ENCODE measurements at places on chromosomes 13 and 19.

GRCh38 chr19:29944390-29945012, 2.5 kb downstream of the URI1 start:
- no peak for DNase-seq

DNA sequence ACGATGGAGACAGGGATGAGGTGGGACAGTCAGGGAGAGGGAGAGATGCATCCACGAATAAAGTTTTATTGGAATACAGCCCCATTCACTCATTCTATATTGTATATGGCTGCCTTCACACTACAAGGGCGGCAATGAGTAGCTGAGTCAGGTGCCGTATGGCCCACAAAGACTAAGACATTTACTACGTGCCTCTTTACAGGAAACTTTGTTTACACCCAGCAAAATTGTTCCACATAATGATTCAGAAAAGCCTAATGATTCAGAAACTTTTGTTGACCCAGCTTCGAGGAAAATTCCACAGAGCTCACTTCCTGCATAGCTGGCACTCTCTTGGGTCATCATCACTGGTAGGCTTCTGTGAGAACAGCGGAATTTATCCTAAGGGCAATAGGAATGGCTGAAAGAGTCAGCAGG, 87.3 kb upstream of the PEG3 start:
- DNase-seq: no peak

DNA sequence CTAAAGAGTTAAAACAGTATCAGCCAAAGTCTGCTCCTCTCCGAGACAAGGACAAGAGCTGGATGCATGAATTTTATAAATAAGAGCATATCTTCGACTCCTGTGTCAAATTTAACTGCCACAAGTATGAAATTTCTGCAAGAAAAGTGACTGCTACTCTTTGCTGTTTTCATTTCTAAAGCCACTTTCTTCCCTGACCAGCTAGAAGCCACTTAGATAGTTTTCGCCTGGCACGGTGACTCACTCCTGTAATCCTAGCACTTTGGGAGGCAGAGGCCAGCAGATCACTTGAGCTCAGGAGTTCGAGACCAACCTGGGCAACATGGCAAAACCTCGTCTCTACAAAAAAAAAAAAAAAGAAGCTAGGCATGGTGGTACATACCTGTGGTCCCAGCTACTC, 61.3 kb downstream of the ENOX1 start:
- no peak for DNase-seq

DNA sequence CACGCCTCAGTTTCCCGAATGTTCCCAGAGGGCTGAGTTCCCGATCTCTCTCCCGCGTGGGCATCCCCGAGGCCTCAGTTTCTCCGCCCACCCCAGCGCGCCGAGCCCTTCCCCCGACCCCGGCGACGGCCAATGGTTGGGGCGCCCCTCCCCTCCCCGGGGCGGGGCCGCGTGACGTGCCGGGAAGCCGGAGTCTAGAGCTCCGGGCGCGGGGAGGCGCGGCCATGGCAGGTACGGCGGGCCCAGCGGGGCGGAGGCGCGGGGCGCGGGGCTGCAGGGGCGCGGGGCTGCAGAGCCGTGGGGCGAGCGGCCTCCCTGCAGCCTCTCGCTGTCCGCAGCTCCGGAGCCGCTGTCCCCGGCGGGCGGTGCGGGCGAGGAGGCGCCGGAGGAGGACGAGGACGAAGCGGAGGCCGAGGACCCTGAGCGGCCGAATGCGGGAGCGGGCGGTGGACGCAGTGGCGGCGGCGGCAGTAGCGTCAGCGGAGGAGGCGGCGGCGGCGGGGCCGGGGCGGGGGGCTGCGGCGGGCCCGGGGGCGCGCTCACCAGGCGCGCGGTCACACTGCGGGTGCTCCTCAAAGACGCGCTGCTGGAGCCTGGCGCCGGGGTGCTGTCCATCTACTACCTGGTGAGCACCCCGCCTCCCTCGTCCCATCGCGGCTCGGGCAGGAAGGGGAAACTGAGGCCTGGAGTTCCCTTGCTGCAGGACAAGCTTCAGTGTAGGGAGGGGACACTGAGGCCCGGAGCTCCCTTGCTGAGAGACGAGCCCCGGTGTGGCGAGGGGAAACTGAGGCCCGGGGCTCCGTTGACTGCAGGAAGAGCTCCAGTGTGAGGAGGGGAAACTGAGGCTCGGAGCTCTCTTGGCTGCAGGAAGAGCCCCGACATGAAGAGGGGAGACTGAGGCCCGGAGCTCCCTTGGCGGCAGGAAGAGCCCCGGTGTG, at the start of gene MPND:
TSS of gene MPND (plus strand) at position 193 of the 938 bp plus-strand sequence. CDS start at position 225, 32 bp downstream.
- DNase-seq: peak; percentile 59

DNA sequence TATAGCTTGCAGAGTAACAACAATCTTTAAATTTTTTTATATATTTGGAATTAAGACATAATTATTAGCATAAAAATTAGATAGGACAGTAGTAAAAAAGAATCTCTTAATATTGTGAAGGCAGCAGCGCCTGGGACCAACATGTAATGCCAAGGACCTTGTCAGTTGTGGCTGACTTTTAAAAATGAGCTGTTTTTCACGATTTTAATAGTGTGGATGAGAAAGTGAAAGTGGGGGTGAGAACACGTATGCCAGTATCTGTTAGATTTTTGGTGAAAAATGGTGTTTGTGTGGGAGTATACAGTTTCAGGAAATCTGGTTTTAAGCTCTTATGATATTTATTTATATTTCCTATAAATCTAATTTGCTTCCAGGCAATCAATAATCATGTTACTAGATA, 125.2 kb downstream of the LMO7 start:
- no peak for DNase-seq

DNA sequence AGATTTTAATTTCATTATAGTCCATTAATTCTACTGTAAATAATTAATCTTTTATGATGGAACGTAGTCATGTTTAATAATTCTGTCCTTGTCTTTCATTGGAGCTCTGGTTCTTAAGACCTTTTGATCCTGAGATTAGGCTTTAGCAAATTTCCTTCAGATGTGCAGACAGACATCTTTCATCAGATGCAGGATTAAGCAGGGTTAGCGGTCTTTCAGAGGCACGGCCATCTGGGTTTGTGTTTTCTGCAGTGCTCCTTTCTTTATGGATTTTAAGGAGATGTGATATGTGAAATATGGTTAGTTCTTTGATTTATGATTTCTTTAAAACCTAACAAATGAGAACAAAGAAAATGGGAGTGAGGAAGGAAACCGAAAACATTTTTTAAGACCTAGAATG, 643.9 kb upstream of the SGCG start:
- no peak for DNase-seq

GRCh38 chr13:98927951-98928927, 49.6 kb downstream of the DOCK9 start:
- DNase-seq: no peak

GRCh38 chr13:46213242-46213641, 1.5 kb downstream of the LRRC63 start:
- DNase-seq: no peak

DNA sequence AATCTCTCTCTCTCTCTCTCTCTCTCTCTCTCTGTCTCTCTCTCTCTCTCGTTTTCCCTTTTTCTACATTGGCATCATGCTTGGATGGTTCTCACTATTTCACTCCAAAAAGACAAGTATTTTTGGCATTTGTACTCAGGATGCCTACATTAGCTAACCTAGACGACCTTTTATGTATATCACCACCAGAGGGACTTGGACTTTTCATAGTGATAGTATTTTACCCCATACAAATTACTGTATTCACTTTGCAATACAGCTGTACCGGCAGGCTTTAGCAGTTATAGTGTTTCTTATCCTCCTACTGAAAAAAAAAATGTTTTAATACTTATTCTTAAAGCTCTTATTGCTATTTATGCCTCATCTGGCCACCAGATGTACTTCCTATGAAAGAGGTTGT, 687.2 kb upstream of the KLHL1 start:
- DNase-seq: no peak
